ENCODE measurements at places on chromosomes 7 and 10.

DNA sequence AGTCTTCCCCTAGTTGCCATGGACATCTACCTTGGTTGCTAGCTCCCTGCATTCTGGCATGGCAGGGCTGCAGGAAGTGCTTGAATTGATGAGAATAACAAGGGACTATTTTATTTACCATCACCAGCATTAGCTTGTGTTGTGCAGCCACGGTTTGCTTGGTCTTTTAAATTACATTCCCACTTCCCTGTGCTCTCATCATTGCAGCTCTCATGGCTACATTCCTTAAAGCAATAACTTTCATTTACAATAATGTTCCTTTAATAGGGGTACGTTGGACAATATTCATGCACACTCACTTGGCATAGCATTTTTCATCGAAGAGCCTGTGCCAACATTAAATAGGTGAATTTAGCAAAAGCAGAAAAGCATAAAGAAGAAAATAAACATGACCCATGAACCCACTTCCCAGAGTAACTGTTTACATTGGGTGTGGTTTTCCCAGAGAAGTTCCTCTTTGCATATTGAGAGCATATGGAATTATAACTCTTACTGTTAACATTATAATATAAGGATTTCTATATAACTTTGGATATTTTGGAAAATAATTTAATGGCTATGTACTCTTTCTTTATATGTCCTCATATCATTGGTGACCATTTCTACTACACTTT, 113.2 kb upstream of the VWC2 start:
- no peak for DNase-seq

- no peak for DNase-seq
Observed at GRCh38 chr10:97140049-97140846, 45.5 kb downstream of the SLIT1 start.

GRCh38 chr7:143477501-143478150, at the start of gene TAS2R41:
Gene TAS2R41 (plus strand): TSS chr7:143477873. CDS start chr7:143477873, 0 bp downstream.
- no peak for DNase-seq

- DNase-seq, result no peak
Observed at GRCh38 chr10:59018977-59019376, 157.5 kb upstream of the PHYHIPL start.

DNA sequence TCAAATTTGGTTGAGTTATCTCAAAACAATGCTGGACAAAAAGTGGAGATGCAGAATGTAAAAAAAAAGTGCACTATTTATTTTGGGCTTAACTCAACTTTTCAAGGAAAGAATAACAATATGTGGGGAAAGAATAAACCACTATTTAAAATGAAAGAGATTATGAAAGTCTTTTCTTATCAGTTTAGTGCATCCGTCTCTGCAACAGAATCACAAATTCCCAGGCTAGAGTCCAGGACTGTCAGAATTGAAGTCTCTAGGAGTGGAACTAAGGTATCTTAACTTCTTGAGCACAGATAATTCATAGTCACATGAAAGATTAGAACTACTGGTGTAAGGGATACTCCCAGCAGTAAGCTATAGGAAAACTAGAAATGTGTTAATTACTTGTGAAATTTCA, 1200.3 kb upstream of the LRRN3 start:
- no peak for DNase-seq

GRCh38 chr7:111107579-111107978, 16.7 kb downstream of the LRRN3 start:
- DNase-seq, result no peak

DNA sequence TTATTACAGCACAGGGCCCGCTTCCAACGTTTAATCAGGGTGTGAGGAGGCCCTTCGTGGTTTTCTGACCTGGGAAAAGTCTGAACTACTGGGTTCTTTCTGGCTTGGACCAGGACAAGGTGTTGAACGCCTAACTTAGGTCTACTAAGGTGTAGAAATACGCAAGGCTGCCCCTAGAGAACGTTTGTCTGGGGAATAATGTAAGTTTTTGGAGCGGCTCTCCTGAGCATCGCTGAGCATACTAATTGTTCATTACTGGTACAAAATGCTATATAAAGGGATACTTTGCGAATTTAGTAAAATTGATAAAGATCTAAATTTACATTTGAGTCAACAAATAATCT, 32.4 kb upstream of the TOMM7 start:
- no peak for DNase-seq

GRCh38 chr7:98250789-98251188, 1.2 kb downstream of the TECPR1 start:
- DNase-seq, result peak; percentile 10

DNA sequence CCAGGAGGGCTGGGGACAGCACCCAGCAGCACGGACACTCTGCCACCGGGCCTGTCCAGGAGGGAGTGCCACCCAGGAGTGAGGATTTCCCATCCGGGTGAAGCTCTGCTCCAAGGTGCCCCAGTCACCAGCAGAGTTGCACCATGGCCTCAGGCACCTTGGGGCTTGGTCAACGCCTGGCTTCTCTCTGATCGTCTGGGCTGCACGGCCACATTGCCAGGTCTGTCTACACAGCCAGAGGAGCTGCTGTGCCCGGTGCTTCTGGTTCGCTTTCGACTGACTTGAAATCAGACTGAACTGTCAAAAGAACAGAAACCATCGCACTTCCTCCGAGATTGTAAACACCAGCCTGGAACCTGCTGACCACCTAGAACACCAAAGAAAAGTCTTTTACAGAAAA, 12.0 kb downstream of the SHH start:
- DNase-seq, result no peak

GRCh38 chr7:83613232-83613631, 35.7 kb downstream of the SEMA3E start:
- DNase-seq, result no peak

- DNase-seq, result no peak
Observed at GRCh38 chr10:21238044-21238443, 287.4 kb downstream of the SKIDA1 start.

DNA sequence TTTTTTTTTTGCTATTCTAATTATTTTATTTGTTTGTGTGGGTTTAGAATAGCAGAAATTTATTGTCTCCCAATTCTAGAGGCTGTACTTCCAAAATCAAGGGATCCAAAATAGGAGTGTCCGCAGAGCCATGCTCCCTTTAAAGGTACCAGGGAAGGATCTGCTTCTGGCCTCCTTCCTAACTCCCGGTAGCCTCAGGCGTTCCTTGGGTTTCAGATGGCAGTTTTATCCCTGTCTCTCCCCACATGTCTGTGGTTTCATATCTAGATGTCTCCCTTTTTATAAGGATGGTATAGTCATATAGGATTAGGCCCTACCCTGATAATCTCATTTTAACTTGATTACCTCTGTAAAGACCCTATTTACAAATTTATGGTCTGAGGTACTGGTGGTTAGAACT, 48.4 kb downstream of the BMPR1A start:
- DNase-seq, result no peak

DNA sequence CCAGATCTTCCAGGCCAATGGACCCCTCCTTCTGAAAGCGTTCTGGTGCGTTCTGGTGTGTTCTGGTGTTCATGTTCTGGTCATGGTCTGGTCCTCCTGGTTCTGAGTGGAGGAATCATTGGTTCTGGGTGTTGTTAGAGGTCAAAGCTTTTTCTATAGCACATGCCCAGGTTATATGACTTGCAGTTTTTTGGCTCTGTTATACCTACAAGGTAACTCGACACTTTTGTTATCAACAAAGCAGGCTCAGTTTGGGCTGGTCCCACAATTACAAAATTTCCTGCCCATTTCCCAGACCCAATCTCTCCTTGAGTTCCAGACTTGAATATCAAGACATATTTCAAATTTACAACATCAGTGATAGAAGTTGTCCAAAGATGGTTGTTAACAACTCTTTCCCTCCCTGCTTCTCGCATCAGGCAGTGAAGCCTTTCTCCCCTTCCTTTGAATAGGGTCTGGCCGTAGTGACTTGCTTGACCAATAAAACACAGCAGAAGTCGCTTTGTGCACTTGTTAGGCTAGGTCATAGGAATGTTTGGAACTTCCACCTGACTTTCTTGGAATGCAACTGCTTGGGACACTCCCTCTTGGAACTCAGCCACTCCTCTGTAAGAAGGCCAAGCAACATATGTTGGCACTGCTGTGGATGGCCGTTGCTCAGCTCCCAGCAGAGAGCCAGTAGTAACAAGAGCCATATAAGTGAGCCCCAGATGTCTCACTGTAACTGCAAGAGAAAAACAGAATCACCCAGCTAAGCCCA, 83.1 kb upstream of the STEAP1B start:
- no peak for DNase-seq

GRCh38 chr10:30834651-30835050, 197.0 kb downstream of the ZNF438 start:
- no peak for DNase-seq

- peak; percentile 8 for DNase-seq
Observed at GRCh38 chr10:77873536-77874380, 52.8 kb downstream of the DLG5 start.

DNA sequence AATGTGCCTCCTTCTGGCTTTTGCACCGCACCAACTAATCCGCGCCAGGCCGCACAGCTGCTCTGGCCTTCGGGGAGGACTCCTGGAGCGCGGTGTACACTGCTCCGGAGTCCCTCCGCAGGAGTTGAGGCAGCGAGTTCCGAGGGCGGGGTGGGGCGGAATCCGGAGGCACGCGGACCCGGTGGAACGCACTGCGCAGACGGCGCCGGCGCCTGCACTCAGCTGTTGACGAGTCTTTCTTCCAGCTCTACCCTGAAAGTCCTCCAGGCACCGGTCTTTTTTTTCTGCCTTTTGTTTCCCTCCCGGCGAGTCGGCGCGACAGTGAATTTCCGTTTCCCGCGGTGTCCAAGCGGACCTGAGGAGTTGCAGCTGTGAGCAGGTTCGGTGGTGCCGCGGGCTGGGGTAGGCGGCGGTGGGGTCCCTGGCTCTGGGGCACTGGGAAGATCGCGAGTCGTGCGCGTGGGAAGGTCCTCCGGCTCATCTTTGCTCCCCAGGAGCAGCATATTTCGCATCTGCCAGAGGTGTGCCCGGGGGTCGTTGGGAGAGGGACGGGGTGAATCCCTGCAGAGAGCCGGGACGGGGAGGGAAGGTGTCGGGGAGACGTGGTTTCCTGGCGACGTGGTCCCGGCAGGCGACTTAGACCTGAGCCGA, 44.1 kb downstream of the SFTPD start:
- DNase-seq, result peak; percentile 36
